ENCODE measurements at places on chromosomes 2 and 18.

DNA sequence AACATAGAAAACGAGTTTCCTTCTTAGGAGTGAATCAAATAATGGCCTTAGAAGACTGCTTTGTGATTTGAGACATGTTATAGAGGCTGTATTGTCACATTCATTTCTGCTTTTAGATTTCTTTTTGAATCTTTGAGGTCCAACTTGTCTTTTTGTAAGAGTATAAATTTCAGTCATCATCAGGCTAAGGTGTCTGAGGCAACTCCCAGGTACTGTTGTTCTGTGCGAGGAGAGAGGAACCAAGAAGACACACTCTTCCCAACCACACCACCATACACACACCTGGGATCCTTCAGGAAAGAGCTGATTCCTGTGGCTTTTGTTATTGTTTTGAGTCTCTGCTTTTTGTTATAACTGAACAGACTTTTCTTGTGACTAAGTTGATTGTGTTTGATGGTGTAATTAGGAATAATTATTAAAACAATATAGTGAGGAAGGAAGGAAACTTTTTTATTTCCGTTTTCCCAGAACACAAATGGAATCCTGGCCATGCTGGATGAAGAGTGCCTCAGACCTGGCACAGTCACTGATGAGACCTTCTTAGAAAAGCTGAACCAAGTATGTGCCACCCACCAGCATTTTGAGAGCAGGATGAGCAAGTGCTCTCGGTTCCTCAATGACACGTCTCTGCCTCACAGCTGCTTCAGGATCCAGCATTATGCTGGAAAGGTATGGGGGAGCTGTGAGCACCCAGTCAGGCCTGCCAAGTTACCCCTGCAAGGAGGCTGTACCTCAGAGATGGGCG is 140.4 kb downstream of the MYO1B start:
- H3K4me3 ChIP-seq, result no peak overlapping the region
- H3K27me3 ChIP-seq, result no peaks in the 10 kb centered on the region
- peaks cover 58% of the 10 kb centered on the region for H3K36me3 ChIP-seq

DNA sequence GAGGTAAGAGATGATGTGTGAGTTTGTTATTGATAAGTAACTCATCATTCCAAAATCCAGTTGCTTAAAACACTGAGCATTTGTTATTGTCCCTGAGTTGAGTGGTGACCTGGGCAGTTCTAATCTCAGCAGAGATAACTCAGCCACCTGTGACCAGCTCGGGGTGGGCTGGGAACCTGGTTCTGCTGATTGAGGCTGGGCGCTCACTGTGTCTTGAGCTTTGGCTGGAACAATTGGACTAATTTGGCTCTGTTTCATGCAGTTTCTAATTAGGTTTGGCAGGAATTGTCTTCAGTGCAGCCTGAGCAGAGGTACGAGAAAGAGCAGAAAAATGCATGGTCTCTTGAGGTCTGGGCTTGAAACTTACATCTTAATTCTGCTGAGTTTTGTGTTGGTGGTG is 144.7 kb downstream of the RNF144A start:
- no peaks in the 10 kb centered on the region for H3K27me3 ChIP-seq
- H3K4me1 ChIP-seq, result peaks cover 11% of the 10 kb centered on the region
- DNase-seq, result no peak
- H3K4me3 ChIP-seq, result no peak overlapping the region
- no peaks in the 10 kb centered on the region for H3K36me3 ChIP-seq

DNA sequence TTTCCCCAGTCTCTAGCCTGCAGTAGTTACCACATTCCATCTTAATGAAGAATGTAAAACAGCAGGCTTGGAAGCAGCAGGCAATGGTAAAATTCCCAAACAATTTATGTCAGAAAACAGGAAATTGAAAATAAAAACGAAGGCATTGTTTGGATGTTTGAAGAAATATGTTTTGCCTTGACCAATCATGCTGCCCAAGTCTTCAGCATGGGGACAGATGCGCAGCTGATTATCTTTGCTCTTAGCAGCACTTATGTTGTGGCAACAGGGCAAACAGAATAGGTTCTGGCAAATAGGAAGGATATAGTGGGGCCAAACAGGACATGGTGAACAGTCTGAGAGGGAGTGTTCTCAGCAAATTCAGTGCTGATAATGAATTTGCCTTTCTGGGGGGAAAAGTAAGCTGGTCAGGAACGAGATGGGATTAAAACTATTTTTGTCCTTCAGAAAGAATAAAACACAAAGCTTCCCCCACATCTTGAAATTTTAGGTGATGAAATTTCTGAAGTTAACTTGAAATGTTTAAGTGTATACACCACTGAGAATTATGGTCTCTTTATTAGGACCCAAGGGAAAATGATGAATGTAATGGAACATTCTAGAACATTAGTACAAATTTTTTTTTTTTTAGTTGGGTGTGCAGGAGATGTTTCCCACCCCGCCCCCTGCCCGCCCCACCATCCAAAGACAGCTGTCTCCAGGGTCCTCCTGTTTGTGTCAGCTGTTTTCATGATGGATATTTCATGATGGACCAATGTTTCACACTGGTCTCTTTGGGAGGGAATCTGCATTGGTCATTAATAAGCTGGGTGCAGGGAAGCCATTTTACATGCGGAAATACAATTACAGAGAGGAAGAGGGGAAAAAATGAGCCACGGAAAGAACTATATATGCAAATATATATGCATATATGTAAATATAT is 239.5 kb upstream of the REV1 start:
- no peaks in the 10 kb centered on the region for H3K4me1 ChIP-seq
- no peak for DNase-seq
- H3K27me3 ChIP-seq, result no peaks in the 10 kb centered on the region
- H3K27ac ChIP-seq, result no peak overlapping the region
- no peaks in the 10 kb centered on the region for H3K36me3 ChIP-seq
- H3K4me3 ChIP-seq, result no peak overlapping the region

GRCh38 chr2:15797231-15797938 is 143.0 kb upstream of the MYCN start:
- no peaks in the 10 kb centered on the region for H3K36me3 ChIP-seq
- no peak for DNase-seq
- H3K27ac ChIP-seq, result no peak overlapping the region

- no peak for DNase-seq
- no peaks in the 10 kb centered on the region for H3K4me1 ChIP-seq
- no peak overlapping the region for H3K4me3 ChIP-seq
- H3K36me3 ChIP-seq, result no peaks in the 10 kb centered on the region
- H3K27ac ChIP-seq, result no peak overlapping the region
Measured at GRCh38 chr2:27855476-27855875, 34.7 kb downstream of the RBKS start.

GRCh38 chr18:68733707-68734106 is 18.8 kb upstream of the TMX3 start:
- H3K27me3 ChIP-seq, result no peaks in the 10 kb centered on the region
- no peaks in the 10 kb centered on the region for H3K36me3 ChIP-seq
- no peak overlapping the region for H3K4me3 ChIP-seq
- H3K27ac ChIP-seq, result no peak overlapping the region
- no peak for DNase-seq
